ENCODE measurements at places on chromosomes 12 and 14. TPM values are rescaled to one million over a fixed set of nuclear protein-coding genes. Genes with fewer than 3 reads are reported as not detected.
A peak's percentile ranks its signal among the peaks of the same experiment; 100 is the strongest.

Gene CMA1
- 0.34 TPM for polyA plus RNA-seq

Gene RAD9B
- polyA plus RNA-seq, result 2.7 TPM

Gene HOXC9
- 0.75 TPM for polyA plus RNA-seq

DNA sequence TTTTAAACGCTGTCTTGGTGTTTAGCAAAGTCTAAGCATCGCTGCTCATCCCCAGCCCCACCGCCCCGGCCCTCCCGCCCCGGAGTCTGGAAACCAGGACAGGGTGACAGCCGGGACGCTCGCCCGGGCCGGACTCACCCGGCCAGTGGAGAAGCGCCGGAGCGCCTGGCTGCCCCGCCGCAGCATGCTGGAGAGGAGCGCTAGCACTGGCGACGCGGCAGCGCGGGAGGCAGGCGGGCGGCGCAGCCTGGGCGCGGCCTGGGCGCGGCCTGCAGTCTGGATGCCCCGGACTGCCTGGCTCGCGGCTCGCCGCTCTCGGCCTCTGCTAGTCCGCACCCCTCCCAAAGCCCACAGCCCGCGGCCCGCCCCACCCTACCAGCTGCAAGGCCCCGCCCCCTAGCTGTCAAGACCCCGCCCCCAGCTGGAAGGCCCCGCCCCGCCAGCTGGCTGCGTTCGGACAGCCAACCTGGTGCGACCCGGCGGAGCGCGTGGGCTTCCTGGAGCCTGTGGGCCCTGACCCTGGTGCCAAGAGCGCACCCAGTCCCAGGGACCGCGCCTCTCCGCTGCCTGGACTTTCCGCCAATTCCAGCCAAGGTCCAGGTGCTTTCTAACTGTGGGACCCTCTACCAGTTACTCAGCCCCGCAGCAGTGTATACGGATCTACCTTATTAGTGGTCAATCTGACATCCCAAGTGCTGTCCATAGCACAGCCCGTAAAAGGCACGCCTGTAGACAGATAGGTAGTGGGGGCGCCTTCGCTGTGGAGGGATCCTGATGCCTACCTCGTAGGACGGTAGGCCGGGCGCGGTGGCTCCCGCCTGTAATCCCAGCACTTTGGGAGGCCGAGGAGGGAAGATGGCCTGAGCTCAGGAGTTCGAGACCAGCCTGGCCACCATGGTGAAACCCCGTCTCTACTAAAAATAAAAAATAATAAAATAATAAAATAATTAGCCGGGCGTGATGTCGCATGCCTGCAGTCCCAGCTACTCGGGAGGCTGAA is at the start of gene ALDH1L2:
Gene ALDH1L2, minus strand, starts transcription at position 208 of the 1,000 bp plus-strand sequence. Its CDS starts 22 bp downstream, at position 186.
- DNase-seq, result peak; percentile 81

- no peak for DNase-seq
These were observed 111.1 kb upstream of the RAP1B start for GRCh38 chr12:68499616-68500015.

GRCh38 chr14:74918380-74918779 is 4.7 kb downstream of the RPS6KL1 start:
- DNase-seq, result no peak

DNA sequence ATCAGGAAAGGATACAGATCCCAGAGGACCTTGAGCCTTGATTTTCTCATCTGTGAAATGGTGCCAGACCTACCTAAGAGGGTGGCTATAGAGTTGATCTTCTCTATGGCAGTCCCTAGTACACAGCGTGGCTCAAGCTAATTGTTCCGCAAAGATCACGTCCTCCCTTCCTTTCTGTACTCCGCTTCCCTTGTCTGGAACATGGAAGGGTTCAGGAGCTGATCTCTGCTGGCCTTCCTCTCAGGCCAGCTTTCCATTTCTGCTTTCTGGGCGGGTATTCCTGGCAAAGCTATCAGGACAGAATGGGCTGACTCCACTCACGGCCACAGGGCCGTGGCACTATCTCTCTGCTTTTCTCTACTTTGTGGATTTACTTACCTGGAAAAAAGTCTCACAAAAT is 6.5 kb downstream of the CAMKK2 start:
- no peak for DNase-seq

DNA sequence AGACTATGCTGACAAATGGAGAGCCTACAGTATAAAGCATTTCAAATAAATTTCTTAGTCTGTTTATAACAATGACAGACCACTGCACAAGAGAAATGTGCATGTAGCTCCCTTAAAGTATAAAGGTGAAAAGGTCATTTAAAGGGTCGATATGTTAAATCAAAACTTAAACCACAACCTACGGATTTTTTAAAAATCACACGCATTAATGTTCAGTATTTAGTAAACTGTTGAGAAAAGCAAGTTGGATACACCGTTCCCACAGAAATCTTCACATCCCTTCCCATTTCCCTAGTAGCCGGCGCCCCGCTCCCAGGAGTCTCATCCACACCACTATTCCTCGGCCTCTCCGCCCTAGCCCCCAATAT is 614 bp downstream of the FKBP3 start:
- no peak for DNase-seq

- no peak for DNase-seq
These were observed 11.7 kb downstream of the CAMKK2 start for GRCh38 chr12:121284551-121285390.

- DNase-seq, result no peak
These were observed 5.2 kb downstream of the NDUFA12 start for GRCh38 chr12:94998326-94998725.

- no peak for DNase-seq
These were observed 153.1 kb downstream of the BCAT1 start for GRCh38 chr12:24795699-24796347.

DNA sequence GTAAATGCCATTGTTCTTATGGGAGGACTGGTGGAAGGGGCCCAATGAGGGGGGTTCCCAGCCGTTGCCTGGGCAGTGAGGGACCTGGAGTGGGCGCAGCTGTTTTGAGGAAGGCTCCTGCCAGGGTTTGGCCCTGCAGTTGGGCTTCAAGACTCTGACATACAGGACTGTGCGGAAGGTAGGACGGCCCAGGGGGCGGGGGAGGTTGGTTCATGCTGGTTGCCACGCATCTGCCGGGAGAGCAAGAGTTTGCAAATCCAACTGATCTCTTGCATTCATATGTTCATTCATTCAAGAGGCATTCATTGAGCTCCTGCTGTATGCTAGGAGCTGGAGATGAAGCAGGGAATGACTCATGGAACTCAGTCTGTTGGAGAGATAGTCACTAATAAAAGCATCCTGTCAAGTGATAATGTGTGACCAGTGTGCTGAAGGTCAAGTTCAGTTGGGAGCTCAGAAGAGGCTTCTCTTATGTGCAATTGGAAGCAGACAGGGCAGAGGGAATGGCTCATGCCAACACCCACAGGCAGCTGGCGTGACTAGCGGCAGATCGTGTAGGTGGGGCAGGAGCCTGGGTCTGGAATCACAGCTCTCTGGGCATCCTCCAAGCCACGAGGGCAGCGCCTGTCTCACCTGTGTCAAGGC is 7.8 kb downstream of the SH2B3 start:
- DNase-seq, result no peak

- DNase-seq, result no peak
These were observed 174.2 kb upstream of the SLC38A2 start for GRCh38 chr12:46546634-46547273.

GRCh38 chr12:607541-608001 is 55.7 kb downstream of the NINJ2 start:
- DNase-seq, result peak; percentile 53

- no peak for DNase-seq
These were observed 60.8 kb downstream of the TSPAN9 start for GRCh38 chr12:3137814-3138445.

GRCh38 chr14:23435543-23436326 is at the start of gene MYH7:
TSS of gene MYH7 (minus strand) at chr14:23435660. CDS start at chr14:23433732, 1,928 bp downstream.
- DNase-seq, result no peak

DNA sequence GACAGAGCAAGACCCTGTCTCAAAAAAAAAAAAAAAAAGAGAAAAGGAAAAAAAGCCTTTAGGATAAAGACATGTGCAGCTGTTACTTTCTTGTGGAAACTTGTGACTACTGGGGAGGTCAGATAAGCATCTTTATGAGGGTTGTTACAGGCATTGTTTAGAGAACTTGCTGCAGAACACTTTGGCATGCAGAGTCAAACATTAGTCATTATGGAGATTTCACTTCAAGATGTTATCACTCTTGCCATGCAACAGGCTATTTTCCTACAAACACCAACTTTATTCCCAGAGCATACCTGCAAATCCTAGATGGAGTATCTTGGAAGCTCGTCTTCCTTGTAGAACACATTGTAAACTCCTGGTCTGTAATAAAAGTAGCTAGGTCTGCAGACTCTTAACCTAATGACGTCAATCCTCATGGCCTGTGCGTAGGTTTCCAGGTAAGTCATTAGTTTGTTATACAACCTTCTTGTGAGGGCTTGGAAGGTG is 36.3 kb upstream of the WDR89 start:
- DNase-seq, result no peak

Measured in muscle of back (tissue), 13 donors.